ENCODE measurements at places on chromosomes 3 and 15.
A peak's percentile ranks its signal among the peaks of the same experiment; 100 is the strongest.

DNA sequence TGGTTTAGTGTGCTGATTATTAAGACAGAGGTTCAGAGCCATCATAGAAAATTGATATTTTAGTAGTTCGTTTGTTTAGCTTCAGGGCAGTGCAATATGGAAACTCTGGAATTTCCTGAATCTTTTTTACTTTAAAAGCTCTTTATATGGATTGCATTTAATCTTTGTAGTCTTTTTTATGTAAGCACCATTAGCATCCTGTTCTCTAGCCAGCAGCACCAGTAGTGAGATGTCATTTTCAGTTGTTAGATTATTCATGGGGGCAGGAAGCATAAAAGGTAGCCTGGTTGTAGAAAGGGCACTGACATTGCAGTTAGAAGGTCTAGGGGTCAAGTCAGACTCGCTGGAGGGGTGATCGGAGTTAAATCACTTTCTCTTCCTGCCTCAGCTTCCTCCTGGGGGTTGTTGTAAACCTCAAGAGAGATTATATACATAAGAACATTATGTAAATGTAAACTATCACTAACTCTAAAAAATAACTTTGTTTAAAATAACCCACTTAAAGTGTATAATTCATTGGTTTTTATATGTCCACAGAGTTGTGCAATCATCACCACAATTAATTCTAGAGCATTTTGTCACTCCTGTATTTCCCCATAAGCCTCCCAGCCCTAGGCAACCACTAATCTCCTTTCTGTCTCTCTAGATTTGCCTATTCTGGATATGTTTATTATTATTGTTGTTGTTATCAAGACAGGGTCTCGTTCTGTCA, 31.4 kb upstream of the ITPKA start:
- DNase-seq, result no peak

DNA sequence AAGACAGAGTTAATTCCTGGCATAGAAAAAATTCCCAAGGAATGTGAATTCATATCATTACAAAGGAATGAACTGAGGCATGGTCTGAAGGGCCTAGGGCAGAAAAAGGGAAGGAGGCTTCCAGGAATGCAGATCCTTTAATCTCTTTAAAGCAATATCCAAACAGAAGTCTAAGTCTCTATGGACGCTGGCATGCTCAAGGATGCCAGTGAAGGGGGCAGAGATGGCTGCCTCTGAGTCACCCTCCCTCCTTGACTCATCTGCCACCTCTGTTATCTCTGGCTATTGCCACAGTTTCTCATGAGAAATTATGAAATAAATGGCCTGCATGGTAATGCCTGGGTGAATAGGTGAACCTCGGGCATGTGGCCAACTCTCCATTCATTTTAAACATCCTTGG, 96.3 kb upstream of the BCL6 start:
- peak; percentile 13 for DNase-seq

GRCh38 chr15:52657338-52657737, 21.9 kb downstream of the ATOSA start:
- no peak for DNase-seq

DNA sequence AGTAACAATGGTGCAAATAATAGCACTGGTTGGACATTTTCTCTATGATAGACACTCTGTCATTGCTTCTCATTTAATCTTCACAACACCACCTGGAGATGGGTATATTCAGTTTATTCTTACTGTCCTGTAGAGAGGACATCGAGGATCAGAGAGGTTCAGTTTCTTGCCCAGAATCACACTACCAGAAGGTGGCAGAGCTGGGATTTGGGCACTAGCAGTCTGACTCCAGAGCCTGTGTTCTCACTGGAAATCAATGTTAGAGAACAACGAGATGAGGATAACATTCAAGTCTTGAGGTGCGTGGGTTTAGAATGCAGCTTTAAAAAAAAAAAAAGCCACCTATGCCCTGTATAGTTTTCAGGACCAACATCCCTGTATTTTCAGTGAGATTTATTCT, 127.8 kb downstream of the SYNPR start:
- DNase-seq, result no peak

DNA sequence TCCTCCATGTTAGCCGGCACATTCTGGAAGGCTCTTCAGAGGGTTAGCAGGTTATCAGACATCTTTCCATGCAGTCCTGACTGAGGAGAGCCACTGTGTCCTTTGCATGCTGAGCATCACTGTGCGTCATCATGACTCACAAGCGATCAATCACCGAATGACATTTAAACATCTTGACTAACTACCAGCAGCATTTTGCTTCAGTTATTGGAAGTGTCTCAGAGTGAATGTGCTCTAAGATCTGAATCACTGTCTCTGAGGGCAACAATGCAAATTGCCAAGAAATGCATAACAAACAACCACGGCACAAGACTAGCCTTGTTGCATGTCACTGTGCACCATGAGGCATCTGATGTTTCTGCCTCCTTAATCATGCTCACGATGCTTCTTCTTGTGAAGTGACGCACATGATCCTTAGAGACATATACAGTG, 18.3 kb upstream of the ATP8B4 start:
- peak; percentile 48 for DNase-seq

- no peak for DNase-seq
Observed at GRCh38 chr15:40333922-40334492, 6.7 kb downstream of the CCDC9B start.

- DNase-seq, result no peak
Observed at GRCh38 chr15:36407647-36408046, 171.8 kb upstream of the CDIN1 start.

- DNase-seq, result no peak
Observed at GRCh38 chr3:125440559-125440955, 65.4 kb upstream of the ZNF148 start.

DNA sequence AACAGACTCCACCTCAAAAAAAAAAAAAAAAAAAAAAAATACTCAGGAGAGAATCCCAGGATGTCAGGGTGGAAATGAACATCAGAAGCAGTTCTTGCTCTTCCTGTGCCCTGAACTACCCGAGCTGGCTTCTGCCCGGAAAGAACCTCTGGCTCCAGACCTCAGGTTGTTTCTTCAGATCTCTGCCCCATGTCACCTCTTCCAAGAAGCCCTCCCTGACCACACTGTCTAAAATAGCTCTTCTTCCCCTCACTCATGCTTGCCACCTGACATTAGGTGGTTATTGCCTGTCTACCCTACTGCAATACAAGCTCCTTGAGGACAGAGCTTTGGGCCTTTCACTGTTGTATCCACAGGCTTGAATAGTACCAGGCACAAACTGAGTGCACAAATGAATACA, 8.2 kb downstream of the TKT start:
- no peak for DNase-seq

GRCh38 chr3:144809380-144809779, 837.8 kb downstream of the DIPK2A start:
- no peak for DNase-seq

DNA sequence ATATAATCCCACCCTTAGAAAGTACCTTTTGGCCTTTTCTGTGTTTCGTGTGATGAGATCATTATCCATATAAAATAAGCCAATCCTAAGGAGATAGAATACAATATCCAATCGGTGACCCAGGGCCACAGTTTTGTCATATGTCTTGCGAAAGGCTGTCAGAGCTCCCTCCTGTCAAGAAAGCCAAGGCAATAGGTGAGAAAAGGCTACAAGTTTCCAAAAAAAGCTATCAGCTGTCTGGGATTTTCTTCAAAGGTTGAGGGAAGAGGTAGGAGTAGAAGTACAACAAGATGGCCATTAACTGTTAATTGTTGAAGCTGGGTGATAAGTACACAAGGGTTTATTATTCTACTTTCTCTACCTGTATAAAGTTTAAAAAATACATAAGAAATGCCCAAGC, 4.0 kb downstream of the PSMD6 start:
- DNase-seq, result no peak

- DNase-seq, result no peak
Observed at GRCh38 chr3:79414806-79415205, 353.0 kb downstream of the ROBO1 start.

DNA sequence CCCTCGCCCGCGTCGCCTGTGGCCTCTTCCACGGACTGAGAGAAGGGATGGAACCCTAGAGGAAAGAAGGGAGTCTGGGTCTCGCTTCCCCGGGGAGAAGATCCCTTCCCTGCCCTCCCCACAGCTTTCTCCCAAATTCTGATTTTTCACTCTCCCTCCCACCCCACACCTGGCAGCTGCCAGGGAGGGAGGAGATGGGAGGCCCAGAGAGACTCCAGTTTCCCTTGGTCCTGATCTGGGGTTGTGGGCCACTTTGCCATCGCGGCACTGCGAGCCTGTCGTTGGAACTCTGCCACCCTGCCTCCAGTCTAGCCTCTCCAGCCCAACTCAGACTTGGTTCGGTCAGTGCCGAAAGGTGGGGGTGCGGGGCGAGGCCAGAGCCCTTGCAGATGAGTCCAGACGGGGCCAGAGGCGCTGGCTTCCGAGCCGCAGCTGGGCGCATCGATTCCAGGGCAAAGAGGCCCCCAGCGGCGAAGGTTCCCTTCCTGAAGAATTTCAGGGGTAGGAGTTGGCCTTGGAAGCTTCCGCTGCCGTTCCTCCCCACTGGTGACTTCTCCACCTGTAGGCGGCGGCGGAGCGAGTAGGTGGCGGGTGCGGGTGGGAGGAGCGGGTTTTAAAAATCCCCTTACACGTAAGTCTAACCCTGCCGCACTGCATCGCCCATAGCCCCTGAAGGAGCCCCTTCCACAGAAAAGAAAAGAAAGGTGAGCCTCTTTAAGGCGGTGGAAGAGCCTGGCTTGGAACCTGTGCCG, 5.2 kb downstream of the WNT5A start:
- no peak for DNase-seq

GRCh38 chr3:171666516-171666915, 143.8 kb downstream of the PLD1 start:
- no peak for DNase-seq

DNA sequence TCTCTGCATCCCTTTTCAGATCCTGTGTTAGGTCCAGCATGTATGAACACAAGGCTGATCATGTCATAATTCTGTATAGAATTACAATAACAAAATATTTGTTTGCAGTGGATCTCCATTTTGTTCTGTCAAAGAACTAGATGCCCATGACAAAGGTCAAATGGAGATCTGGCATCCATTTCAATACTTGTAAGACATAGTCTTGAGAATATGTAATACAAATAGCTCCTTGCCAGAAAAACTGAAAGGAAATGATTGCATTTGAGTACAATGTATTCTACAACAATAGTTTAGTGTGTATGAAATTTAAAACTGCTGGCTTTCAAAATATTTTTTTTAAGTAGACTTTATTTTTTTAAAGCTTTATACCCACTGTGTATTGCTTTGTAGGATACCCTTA, 101.1 kb downstream of the CMSS1 start:
- no peak for DNase-seq

GRCh38 chr3:10281951-10282350, 10.8 kb downstream of the GHRL start:
- DNase-seq, result no peak

DNA sequence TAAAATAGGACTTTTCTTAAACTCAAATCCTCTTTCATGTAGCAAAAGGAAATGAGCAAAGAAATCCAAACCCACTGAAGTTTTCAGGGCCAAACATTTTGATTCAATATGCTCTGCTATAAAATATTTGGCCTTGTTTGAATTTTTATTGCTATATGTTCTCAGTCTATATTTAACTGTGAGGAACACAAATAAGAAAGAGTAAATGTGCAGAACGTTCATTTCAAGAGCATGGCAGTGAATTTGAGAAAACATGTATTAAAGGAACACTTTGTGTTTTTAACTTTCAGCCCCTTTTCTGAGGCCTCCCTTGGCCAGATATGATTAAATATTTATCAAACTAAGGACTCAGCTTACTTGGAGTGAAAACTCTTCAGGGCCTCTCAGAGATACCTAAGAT, 124.7 kb upstream of the CCNL1 start:
- DNase-seq, result no peak

DNA sequence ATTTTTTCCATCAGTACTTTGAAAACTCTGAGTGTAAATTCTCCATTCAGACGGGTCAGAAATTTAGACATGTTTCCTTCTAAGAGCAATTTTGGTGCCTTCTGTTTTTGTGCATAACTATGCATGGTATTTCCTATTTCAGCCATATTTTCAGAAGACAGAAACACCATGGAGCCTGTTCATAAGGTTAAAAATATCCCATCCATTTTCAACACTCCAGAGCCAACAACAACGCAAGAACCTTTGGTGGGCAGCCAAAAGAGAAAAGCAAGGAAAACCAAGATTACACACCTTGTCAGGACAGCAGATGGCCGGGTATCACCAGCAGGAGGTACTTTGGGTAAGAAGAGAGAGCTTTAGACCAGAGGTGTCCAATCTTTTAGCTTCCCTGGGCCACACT, 275.6 kb downstream of the BBX start:
- no peak for DNase-seq

GRCh38 chr15:80199869-80200268, 47.1 kb downstream of the FAH start:
- no peak for DNase-seq

DNA sequence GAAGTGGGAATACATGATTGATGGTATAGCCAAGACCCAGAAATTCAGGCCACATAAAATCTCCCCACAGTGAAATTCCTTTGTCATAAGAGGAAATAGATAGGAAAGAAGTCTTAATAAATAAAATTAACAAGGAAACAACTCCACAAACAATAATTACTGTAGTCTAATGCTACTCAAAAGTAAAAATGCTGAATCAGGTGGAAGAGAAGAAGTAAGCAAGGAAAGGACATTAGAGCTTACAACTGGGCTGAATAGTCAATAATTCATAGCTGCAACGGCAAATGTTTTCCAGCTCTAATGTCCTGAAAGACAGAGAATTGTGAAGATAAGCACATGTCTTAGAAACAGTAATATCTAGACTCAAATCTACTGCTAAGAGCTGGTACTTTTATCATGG, 64.4 kb downstream of the STRIT1 start:
- DNase-seq, result no peak

DNA sequence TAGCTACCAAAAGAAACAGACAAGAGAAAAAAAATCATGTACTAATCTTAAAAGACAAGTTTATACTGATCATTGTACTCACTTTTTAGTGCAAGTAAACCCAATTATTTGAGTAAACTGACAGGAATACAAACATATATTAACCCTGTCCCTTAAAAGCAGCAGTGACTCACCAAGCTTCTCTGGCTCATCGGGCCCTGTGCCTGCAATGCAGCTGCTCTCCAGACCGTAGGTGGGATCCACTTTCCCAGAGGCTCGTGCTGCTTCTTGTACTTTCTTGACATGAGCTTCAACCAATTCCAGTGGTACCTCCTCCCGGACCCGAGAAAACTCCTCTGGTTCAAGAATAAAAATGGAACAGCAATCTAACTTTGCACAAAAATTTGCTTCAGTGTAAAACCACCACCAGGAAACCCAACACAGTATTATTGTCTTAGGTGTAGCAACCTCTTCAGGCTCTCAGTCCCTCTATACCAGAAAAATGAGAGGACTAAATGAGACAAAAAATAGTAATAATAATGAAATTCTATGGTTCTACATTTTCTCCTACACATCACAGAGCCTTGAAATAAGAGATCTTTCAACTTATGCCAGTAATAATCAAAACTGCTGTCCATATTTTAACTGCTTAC, 82.6 kb upstream of the CSPG5 start:
- DNase-seq, result no peak

DNA sequence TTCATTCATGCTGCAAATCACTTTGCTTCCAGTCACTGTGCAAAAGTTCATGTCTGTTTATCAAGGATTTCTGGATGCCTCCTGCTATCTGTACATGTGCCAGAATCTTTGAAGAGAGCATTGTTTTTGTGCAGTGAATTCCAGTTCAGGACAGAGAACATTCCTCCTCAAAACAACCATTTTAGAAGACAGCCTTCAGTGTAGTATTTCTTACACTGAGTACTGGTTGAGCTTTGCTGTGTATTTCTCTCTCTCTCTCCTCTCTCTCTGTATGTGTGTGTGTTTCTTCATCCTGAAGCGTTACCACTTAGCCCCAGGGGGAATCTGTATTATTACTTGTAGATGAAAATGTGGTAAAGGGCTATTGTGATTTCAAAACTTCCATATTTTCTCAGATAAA, 123.8 kb upstream of the CHL1 start:
- no peak for DNase-seq

Measured in activated naive CD4-positive, alpha-beta T cell treated with Interleukin-2 at 50 U/mL for 16 hours (primary cell).